ENCODE measurements at places on chromosomes 16 and 17.

DNA sequence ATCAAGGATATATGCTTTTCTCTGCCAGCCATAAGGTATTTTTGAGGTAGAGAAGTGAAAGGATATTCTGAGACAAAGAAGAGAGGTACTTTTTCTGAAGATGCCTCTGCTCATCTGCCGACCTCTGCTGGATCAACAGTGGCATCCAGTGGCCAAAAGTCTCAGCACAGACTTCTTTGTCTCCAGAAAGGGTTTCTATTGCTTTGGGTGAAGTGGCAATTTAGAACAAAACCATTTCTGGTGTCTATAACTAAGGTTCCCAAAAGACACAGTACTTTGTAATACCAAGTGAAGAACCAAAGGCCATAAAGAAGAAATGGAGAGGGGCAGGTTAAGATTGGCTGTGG, 155.2 kb upstream of the C17orf78 start:
- peak; percentile 11 for DNase-seq

DNA sequence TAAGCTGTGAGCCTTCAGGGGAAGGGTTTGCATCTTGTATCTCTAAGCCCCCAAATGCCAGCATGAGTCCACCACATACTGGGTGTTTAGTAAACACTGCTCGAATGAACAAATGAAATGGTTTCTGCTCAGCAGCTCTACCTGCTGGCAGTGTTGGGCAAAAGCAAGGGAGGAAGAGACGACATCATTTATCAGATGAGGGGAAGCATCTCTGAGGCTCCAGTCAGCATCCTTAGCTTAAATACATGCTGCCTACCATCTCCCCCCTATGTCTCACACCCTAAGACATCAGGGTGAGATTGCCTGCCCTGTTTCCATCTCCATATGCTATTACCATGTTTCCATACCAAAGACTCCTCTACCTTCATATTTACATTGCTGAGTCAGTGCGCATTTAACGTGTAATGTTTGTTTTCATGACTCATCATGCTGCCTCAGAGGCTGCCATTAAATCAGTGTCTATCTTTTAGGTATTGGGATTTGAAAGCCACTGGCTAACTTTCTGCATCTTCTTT, 379.8 kb downstream of the UTP18 start:
- no peak for DNase-seq

DNA sequence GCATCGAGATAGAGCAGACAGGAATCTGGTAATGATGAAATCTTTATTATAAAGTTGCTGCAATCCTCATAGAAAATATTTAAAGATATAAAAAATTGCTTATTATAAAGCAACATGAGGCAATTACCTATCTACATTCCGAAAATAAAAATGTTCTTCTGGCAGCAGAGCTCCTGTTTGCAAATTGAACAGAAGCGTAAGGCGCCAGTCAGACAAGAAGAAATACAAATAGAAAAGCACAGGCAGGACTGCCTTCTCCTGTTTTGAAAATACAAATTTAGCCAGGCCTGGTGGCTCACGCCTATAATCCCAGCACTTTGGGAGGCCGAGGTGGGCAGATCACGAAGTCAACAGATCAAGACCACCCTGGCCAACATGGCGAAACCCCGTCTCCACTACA, 95.6 kb downstream of the CDYL2 start:
- no peak for DNase-seq

GRCh38 chr16:4091240-4092012, 24.8 kb downstream of the ADCY9 start:
- DNase-seq, result no peak

DNA sequence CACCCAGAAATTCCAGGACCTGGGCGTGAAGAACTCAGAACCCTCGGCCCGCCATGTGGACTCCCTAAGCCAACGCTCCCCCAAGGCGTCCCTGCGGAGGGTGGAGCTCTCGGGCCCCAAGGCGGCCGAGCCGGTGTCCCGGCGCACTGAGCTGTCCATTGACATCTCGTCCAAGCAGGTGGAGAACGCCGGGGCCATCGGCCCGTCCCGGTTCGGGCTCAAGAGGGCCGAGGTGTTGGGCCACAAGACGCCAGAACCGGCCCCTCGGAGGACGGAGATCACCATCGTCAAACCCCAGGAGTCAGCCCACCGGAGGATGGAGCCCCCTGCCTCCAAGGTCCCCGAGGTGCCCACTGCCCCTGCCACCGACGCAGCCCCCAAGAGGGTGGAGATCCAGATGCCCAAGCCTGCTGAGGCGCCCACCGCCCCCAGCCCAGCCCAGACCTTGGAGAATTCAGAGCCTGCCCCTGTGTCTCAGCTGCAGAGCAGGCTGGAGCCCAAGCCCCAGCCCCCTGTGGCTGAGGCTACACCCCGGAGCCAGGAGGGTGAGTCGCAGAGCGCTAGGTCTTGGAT, 261.5 kb downstream of the SEC14L1 start:
- no peak for DNase-seq

- DNase-seq, result peak; percentile 91
These were observed 14.7 kb downstream of the KCTD19 start for GRCh38 chr16:67311607-67312488.

DNA sequence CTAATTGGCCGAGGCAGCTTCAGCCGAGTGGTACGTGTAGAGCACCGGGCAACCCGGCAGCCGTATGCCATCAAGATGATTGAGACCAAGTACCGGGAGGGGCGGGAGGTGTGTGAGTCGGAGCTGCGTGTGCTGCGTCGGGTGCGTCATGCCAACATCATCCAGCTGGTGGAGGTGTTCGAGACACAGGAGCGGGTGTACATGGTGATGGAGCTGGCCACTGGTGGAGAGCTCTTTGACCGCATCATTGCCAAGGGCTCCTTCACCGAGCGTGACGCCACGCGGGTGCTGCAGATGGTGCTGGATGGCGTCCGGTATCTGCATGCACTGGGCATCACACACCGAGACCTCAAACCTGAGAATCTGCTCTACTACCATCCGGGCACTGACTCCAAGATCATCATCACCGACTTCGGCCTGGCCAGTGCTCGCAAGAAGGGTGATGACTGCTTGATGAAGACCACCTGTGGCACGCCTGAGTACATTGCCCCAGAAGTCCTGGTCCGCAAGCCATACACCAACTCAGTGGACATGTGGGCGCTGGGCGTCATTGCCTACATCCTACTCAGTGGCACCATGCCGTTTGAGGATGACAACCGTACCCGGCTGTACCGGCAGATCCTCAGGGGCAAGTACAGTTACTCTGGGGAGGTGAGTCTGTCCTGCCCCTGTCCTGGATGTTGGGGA, 16.1 kb downstream of the PSKH1 start:
- no peak for DNase-seq

DNA sequence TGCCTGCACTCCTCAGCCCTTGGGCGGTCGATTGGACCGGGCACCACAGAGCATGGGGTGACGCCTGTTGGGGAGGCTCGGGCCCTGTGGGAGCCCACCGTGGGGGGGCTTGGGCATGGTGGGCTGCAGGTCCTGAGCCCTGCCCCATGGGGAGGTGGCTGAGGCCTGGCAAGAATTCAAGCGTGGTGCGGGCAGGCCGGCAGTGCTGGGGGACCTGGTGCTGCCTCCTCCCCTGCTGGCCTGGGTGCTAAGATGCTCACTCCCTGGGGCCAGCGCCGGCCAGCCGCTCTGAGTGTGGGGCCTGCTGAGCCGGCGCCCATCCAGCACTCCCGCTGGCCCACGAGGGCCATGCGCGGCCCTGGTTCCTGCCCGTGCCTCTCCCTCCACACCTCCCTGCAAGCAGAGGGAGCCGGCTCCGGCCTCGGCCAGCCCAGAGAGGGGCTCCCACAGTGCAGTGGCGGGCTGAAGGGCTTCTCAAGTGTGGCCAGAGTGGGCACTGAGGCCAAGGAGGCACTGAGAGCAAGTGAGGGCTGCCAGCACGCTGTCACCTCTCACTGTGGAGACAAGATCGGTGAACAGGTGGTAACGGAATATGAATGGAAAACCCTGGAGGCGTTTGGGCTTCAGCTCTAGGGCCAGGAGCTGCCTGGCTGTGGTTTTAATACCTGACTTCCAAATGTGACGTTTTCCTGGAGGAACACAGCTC, 28.5 kb downstream of the ST6GALNAC1 start:
- no peak for DNase-seq

DNA sequence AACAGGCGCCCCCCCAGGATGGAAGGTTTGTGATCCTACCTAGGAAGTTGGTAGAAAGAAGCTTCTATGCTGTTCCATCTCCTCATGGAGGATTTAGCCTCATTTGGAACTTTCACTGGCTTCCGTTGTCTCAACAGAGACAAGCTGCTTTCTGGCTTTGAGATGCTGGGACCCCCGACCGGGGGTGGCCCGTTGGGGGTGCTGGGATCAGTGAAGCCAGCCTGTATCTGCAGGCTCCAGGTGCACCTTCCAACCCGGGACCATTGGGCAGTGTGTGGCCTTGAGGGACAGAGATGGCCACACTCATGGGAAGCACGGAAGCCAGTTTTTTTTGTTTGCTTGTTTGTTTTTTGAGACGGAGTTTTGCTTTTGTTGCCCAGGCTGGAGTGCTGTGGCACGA, 15.4 kb downstream of the CIBAR2 start:
- no peak for DNase-seq

GRCh38 chr17:60971515-60972369, 294.1 kb downstream of the BCAS3 start:
- peak; percentile 22 for DNase-seq

- no peak for DNase-seq
These were observed 19.9 kb upstream of the MRPS23 start for GRCh38 chr17:57869617-57870282.

- no peak for DNase-seq
These were observed 321.9 kb upstream of the PMFBP1 start for GRCh38 chr16:72493716-72494415.

DNA sequence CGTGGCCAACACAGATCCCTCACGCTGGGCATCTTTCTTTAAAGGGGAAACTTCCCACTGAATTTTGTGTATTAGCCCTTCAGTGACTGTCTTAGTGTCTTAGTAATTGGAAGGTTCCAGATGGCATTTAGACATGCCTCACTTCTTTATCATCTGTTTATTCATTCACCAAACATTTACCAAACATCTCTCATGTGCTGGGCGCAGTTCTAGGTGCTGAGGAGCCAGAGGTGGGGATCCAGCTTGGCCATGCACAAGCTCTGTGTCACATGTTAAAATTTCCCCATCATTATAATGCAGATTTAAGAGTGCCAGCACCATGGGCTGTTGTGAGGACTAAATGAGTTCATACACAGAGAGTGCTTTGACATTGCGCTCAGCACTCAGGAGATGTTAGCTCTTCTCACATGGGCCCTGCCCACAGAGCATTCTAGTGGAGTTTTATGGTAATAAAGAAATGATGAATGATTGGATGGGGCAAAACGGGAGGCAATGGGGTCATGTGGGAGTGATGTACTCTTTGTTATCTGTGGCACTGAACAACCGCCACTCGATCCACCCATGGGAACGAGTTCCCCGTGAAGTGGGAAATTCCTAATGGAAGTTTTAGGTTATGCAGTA, 119.7 kb downstream of the SNX29 start:
- DNase-seq, result no peak

DNA sequence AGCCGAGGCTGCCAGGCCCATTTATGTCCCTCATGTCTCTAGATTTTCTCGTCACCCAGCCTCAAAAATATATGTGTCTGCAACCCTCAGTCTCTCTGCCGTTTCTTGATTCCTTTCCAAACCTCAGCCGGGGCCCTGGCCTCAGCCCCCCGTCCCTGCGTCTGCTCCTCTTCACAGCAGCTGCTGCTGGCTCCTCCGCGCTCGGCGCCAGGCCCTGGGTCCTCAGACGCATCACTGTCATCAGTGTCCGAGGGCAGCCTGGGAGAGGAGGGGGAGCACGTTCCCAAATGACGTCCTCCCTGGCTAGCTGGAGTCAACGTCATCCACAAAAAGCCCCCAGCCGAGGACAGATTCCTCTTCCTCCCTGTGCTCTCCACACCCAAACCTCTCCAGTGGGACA, 2.3 kb downstream of the TSR3 start:
- no peak for DNase-seq
